Hematopoietic multipotent progenitor cell treated with erythropoietin and hydrocortisone succinate and interleukin-3 and kit ligand, for 6 days (in vitro differentiated cells): ENCODE measurements at places on chromosomes 11 and 22.

GRCh38 chr11:114196997-114197703, 99.0 kb upstream of the NNMT start:
- DNase-seq, result no peak

GRCh38 chr11:78365381-78365792, 52.2 kb downstream of the GAB2 start:
- no peak for DNase-seq

GRCh38 chr11:27795955-27796861, 96.0 kb upstream of the BDNF start:
- no peak for DNase-seq

DNA sequence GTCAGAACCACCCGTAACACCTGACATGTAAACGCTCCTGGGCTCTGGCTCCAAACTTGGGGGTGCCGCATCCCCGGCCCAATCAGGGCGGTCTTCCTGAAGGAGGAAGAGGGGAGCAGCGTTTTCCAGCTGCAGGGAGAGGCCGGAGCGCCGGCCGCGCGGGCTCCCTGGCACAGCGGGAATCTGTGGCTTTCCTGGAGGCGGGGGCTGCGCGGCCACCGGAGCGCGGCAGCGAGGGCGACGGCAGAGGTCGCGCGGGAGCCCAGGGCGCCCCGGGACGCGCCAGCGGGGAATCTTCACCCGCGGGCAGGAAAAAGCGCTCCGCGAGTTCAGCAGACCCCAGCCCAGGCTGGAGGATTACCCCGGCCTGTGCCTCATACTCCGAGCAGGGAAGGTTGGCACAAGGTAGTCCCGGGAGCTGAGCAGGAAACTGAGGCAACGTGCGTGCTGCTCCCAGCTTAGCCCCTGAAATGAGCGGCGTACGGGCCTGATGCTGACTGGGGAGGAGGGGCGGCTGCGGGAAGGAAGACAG, 600 bp upstream of the ESAM start:
- DNase-seq, result no peak

- DNase-seq, result no peak
These were observed 14.4 kb upstream of the CDC42EP1 start for GRCh38 chr22:37545703-37546436.

GRCh38 chr11:15286465-15286864, 171.7 kb downstream of the INSC start:
- no peak for DNase-seq
